ENCODE measurements at places on chromosomes 1 and 21.

GRCh38 chr1:225409051-225409450 is 18.8 kb downstream of the LBR start:
- DNase-seq: no peak

- no peak for DNase-seq
Measured at GRCh38 chr1:30801771-30802198, 44.2 kb upstream of the LAPTM5 start.

GRCh38 chr1:115348636-115349035 is 10.6 kb upstream of the NGF start:
- no peak for DNase-seq

- DNase-seq: no peak
Measured at GRCh38 chr1:88980870-88981269, 11.6 kb downstream of the KYAT3 start.

GRCh38 chr1:84348759-84349158 is 47.3 kb downstream of the SAMD13 start:
- no peak for DNase-seq

DNA sequence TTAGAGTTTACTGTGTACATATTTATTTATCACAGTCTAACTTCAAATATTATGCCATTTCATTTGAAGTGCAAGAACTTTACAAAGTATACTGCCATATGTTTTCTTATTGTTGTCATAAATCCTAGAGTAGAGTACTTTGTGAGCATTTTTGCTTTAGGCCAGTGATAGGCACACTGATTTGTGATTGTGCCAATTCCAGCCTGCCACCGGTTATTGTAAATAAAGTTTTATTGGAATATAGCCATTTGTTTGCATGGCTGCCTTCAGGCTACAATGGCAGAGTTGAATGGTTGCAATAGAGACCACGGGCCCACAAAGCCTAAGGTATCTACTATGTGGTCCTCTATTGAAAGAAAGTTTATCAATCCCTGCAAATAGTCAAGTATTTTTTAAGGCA is 175.8 kb upstream of the GALNT2 start:
- DNase-seq: no peak

- DNase-seq: no peak
Measured at GRCh38 chr1:45155957-45156356, 50.4 kb downstream of the ZSWIM5 start.

DNA sequence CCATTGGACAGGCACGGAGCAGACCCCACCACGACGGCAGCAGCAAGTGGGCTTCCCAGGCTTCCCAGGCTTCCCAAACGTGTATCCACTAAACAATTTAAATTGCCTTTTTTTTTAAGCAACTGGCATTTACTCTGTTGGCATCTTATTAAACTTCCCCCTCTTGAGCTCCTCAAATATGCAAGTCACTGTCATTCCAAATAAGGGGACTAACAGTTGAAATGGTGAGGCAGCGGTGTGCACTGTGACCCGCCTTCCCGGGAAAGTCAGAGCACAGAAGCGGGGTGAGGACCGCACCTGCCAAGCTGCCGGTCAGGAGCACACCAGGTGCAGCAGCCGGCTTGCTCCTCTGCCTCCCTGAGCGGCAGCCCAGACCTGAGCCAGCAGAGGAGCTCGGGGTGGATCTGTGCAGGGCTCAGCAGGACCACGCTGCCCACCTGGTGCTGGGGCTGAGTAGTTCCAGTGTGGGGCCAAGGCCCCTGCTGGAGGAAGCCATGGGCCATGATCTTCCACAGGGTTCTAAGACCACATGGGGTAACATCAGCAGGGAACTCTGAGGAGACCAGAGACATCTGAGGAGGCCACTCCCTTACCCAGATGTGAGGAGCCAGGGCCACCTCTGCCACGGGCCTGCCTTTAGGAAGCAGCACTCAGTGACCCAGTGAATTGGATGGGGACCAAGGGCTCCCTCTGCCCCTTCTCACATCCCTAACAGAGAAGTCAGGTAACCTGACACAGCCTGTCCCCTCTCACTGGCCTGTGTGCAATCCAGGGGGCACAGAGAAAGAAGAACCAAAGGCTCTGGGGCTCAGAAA is 245.4 kb downstream of the NPHP4 start:
- DNase-seq: no peak

Measured in AG04450 (cell line).